Stimulated activated CD4-positive, alpha-beta T cell treated with anti-CD3 and anti-CD28 coated beads, Interleukin-15, amount 100 ng/mL, for 24 hours (primary cell): ENCODE measurements at places on chromosomes 7 and 10.
A peak's percentile ranks its signal among the peaks of the same experiment; 100 is the strongest.

- no peak for DNase-seq
These were observed 230.2 kb downstream of the AHR start for GRCh38 chr7:17528636-17529035.

DNA sequence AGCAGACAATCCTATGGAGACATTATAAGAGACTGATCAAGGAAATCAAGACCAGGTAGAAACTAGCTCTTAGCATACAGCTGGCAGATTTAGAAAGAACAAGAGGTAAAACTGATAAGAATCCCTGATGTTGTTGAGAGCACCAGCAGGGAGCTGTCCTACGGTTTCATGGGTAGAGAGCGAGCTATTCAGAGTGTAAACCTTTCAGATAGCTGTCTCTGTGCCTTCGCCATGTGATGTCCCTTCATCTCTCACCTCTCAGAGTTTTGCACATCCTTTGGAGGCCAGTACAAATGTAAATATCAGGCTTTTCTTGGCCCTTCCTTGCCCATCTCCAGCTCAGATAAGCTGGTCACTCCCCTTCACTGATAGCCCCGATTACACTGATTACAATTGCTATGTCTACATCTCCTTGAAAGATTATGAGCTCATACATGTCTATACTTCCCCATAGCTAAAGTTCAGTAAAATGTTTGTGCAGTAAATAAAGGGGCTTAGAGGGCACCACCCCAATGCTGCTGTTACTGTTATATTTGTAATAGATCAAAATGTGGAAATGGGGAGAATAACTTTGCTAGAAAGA is 21.9 kb downstream of the THSD7A start:
- no peak for DNase-seq

DNA sequence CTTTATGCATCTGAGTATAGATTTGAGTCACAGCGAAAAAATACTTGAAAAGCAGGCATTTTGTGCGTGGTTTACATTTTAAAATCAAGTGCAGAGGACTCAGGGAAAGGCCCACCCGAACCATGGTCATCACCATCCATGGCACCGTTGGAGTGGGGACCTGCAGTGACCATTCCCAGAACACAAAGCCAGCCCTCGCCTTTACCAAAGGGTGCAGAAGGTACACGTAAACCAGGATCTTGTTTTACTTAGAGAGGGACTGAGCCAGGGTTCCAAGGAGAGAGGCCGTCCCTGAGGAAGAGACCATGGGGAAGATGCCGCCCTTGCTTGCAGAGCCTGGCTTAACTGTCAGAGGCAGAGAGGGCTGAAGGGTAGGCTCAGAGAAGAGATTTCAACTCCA is 12.0 kb upstream of the CNPY1 start:
- no peak for DNase-seq

DNA sequence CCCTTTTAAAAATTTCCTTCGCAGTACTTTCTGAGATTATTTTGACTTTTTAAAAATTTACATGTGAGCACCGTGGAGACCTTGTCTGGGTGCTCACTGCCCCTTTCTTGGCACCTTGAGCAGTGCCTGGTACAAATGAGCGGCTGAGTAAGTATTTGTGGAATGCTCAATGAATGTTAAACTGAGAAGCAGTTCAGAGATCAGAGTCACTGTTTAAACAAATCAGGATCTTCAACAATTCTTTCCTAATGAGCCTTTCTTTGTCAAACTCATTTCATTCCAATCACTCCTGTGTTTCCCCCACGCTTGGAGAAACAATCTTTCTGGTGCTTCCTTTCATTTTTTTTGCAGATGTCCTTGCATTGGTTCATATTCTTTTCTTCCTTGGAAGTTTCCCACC is 611.3 kb upstream of the GALNT17 start:
- no peak for DNase-seq

GRCh38 chr7:157411580-157411979 is 74.8 kb downstream of the DNAJB6 start:
- peak; percentile 62 for DNase-seq

DNA sequence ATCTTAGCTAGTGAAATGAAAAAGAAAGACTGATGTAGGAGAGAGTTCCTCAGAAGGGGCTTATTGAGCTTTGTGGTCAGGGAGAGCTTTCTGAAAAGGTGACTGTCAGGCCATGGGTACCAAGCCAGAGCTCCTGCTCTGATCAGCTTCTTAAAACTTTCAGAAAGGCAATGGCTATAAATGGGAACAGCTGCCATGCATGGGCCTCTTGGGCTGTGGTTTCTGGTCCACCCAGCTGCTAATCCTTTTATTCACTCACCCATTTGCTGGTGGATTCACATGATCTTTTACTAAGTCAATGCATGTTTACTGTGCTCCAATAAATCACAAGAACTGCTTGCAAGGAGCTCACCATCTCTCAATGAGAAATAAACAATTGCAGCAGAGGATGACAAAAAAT is 60.1 kb upstream of the ZPBP start:
- no peak for DNase-seq

GRCh38 chr7:37932543-37932942 is 12.1 kb downstream of the EPDR1 start:
- no peak for DNase-seq

DNA sequence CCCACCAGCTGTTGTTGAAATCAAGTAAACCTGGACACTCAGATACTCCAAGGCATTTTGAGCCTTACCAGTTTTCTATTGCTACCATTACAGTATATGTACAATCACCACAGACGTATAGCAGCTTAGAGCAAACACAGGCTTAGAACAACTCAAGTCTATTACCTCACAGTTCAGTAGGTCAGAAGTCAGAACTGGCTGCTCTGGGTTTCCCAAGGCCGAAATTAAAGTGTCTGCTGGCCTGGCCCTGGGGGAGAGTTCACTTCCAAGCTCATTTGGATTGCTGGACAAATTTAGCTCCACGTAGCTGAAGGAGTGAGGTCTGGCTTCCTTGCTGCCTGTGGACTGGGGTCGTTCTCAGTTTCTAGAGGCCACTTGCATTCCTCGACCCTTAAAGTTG is 260.1 kb upstream of the LRRN3 start:
- no peak for DNase-seq

GRCh38 chr10:72754275-72755032 is 62.5 kb downstream of the MCU start:
- peak; percentile 8 for DNase-seq

GRCh38 chr10:104099269-104099668 is 13.6 kb upstream of the COL17A1 start:
- DNase-seq: no peak

DNA sequence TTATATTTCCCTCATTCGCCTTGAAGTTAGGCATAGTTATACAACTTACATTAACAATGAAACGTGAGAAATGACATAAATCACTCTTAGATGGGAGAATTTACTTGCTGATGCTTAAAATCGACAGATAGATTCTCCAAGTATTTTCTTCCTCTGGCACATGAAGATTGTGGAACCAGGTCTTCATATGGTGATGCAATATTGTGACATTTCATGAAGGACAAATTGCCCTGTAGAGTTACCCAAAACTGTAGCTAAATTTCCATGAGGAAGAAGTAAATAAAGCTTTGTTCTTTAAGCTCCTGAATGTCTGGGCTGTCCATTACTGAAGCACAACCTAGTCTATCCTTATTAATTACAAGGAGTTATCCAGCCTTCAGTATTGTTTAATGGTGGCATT is 353.1 kb downstream of the THSD7A start:
- no peak for DNase-seq

- DNase-seq: peak; percentile 4
These were observed 361 bp upstream of the PLXDC2 start for GRCh38 chr10:19815731-19816410.

GRCh38 chr7:87671-88070 is 104.7 kb upstream of the FAM20C start:
- DNase-seq: no peak

GRCh38 chr10:100997360-100998182 is 2.0 kb upstream of the LZTS2 start:
- DNase-seq: peak; percentile 82

DNA sequence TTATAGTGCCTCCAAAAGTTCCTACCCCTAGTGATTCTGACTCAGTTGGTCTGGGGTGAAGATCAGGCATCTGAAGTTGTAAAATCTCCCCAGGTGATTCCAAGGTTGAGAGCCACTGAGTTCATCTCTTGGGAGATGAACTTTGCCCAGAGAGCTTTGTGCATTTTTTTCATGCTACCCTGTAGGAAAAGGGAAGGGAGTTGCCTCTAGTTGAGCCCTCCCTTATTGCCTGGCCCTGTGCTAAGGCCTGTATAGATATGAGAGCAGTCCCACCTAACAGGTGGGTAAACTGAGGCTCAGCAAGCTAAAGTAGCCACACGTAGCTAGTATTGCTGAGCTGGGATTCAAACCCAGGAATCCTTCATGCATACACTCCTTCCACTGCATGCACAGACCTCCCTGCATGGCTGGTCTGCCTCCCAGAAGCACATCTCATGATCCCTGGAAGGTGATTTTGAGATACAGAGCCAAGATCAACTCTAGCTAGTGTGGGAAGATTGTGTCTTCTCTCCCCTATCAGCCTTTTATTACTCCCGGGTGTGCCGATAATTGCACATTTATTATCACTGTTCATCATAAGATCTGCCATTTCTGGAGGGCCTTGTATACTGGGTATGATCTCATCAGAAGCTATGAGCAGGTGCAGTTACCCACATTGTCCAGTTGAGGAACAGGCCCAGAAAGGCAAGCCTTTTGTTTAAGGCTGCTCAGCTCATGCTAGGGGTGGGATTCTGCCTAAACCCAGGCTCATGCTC is 47.0 kb downstream of the TBATA start:
- no peak for DNase-seq

DNA sequence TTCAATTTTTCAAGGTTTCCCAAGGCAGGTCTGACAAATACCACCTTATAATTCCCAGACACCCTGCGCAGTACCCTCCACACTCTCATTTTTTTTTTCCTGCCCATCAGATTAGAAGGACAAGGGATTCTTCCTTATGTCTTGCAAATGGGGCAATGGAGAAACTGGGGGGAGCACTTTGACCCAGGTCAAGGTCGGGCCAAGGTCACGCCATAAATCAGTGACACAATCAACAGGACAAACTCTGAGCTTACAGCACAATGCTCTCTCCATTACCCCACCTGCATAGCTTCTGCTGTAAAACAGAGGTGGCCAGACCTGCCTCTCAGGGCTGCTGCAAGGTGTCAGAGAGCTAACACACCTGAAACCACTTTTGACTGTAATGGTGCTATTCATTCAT is 254.4 kb upstream of the ZMIZ1 start:
- DNase-seq: no peak

- DNase-seq: no peak
These were observed 198.0 kb downstream of the PHF14 start for GRCh38 chr7:11171569-11172192.

DNA sequence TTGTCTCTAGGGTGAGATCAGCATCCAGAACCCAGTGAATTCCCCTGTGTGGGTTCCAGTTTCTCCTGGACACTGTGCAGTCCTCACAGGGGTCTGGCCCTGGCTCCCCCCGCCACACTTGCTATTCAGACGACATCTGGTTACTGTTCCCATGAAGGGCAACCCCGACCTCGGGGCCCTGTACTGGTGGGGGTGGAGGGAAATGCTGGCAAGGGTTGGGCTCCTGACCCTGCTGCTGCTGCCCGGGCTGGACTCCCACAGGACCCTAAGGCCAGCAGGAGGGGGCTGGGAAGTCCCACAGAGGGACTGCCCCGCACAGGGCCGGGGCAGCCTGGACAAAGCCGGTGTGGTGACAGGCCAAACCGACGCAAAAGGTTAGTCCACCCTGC is 768 bp upstream of the CPA1 start:
- DNase-seq: no peak

GRCh38 chr10:26457088-26457487 is 18.9 kb downstream of the APBB1IP start:
- DNase-seq: no peak
